Activated T-helper 1 cell treated with anti-CD3 and anti-CD28 coated beads, Interleukin-2, amount 50 U/mL, for 16 hours (primary cell): ENCODE measurements at places on chromosomes 7 and 10.

DNA sequence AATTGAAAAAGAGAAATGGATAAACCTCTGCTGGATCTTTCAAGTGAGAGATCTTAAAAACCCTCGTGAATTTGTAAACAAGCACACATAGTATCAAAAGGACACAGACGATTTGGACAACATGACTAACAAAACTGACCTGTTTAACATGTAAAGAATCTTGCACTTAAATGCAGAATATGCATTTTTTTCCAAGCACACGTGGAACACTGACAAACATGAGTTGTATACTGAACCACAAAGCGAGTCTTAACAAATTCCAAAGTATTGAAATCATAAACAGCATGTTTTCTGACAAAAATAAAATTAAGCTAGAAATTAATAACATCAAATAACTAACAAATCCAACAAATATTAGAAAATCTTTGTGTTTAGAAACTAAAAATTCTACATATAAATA is 65.0 kb upstream of the ZNF746 start:
- no peak for DNase-seq

GRCh38 chr10:2953495-2953894 is 113.9 kb upstream of the PFKP start:
- no peak for DNase-seq

GRCh38 chr10:6058682-6059475 is 3.3 kb downstream of the IL2RA start:
- no peak for DNase-seq

DNA sequence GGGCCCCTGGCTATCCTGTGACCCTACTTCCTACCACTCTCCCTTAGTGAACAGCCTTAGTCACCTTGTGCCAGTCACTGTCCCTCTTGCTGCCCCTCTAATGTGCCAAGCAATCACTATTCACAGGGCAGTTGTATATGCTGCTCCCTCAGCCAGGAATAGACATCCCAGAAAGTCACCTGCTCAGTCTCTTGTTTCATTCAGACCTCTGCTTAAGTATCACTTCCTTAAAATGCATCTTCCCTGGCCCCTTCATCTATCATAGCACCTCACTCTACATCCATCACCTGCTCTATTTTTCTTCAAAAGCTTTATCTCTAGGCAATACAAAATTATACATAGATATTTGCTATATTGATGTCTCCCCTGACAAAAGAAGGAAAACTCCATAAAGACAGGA is 328.4 kb upstream of the NFE2L3 start:
- DNase-seq: no peak

DNA sequence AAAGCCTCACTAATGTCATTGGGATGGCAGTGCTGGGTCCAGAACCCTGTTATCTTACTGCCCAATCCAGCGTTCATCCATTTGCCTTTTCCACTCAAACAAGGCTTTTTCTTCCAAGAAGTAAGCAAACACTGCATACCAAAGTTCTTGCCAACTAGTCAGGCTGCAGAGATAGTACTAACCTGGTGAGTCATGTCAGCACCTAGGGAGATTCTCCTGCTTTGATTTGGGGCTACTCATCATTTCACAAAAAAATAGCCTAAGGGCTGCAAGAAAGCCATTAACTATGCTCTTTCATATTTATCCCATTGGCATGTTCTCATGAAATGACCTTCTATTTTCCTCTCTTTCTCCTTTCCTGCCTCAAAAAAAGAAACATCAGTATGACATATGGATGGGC is 142.6 kb downstream of the TWIST1 start:
- DNase-seq: no peak

- DNase-seq: no peak
Measured at GRCh38 chr7:35736725-35737124, 41.8 kb upstream of the HERPUD2 start.

- no peak for DNase-seq
Measured at GRCh38 chr7:98284335-98285036, 3.0 kb downstream of the BRI3 start.

- peak; percentile 51 for DNase-seq
Measured at GRCh38 chr10:7410862-7411670, at the start of gene SFMBT2. SFMBT2 (minus strand) TSS chr10:7411034; CDS start chr10:7381898, 29,136 bp downstream.

GRCh38 chr7:81427461-81427860 is 342.4 kb downstream of the HGF start:
- no peak for DNase-seq

DNA sequence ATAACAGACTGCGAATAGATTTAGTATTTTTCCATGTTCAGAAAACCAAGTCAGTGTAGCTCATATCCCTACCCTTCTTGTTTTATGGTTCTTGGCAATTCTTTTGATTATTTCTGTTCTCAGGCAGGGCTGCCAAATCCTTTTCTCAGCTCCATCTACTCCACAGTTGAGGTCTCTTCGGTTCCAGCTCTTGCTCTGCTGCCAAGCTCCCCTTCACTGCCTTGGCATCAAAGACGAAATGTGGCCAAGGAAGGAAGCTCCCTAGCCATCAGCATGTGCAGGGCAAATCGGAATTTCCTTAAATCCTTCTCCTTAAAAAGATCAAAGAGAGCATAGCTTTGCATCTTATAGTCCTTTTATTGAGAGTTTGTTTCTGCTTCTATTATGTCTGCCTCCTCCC is 116.4 kb upstream of the NOBOX start:
- no peak for DNase-seq

- DNase-seq: no peak
Measured at GRCh38 chr10:66927971-66928770, 2.3 kb downstream of the LRRTM3 start.
